Brain (organoid and tissue), 16 donors: ENCODE measurements at places on chromosomes 2 and 18.
A peak's percentile ranks its signal among the peaks of the same experiment; 100 is the strongest.

- DNase-seq: no peak
Observed at GRCh38 chr2:12081481-12082210, 335.2 kb downstream of the LPIN1 start.

- peak; percentile 72 for DNase-seq
Observed at GRCh38 chr2:24828238-24828996, 35.2 kb downstream of the CENPO start.

DNA sequence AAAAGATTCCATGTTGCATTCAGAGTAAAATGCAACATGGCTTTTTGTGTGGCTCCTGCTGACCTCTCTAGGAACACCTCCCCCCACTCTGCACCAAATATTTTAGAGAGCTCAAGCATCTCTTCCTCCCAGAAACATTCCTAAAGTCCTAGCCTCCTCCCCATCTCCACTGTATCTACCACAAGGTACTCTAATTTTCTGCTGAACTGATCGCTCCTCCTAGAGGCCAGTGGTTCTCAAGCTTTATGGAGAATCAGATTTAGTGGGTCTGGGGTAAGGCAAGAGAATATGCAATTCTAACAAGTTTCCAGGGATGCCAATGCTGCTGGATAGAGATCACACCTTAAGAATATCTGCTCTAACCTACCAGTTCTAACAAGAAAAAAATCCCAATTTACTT, 89.5 kb upstream of the HNRNPA3 start:
- DNase-seq: no peak

DNA sequence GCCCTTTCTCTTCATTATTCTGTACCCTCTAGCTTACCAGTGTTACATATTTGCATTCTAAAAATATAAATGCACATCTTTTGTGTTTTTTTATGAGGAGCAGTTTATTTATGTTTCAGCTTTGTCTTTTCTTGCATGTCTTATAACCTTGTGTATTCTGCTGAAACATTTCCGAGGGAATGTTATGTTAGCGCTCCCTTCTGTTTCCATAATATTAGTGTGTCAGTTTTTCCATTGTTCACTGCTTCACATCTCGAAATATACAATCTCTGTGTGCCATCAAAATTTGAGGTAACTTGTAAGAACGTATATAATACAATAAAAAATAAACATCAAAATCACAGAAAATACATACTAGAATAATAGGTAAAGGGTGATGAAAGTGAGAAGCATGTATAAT, 153.3 kb downstream of the PKP4 start:
- DNase-seq: no peak

DNA sequence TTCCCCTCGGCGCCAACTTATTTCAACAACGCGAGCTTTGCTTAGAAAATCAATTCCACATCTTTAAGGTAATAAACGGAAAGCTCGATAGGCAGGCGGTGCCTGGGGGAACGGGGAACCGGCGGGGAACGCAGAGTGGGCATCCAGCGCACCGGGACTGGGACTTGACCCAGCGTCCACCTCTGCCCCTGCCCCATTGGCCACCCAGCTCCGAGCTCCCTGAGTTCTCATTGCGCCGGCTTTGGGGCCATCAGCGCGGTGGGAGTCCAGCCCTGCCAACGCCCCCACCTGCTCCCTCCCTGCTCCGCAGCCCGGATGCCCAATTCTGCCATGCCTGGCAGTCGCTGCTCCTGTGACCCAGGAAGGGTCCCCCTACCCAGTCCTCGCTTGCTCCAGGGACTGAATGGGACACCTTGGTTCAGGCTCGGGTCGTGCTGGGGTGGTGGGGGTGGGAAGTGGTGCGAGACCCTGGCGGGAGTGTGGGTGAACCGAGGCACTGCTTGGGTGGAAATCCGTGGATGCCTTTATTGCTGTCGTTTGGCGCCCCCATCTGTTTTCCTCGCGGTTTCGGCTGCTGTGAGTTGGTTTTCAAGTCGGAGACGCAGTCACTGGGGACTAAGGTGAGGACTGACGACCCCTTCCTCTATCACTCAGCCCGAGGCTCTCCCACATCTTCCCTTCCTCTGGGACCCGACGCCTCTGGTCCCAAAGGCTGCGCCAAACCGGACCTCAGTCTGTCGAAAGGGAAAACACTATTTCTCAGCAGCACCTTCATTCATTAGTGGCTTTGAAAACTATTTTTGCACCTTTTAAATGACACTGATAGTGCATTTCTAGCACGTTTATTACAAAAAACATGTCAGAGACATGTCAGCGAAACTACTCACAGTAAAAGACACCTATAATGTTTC, 2.4 kb upstream of the EVX2 start:
- DNase-seq: peak; percentile 75

DNA sequence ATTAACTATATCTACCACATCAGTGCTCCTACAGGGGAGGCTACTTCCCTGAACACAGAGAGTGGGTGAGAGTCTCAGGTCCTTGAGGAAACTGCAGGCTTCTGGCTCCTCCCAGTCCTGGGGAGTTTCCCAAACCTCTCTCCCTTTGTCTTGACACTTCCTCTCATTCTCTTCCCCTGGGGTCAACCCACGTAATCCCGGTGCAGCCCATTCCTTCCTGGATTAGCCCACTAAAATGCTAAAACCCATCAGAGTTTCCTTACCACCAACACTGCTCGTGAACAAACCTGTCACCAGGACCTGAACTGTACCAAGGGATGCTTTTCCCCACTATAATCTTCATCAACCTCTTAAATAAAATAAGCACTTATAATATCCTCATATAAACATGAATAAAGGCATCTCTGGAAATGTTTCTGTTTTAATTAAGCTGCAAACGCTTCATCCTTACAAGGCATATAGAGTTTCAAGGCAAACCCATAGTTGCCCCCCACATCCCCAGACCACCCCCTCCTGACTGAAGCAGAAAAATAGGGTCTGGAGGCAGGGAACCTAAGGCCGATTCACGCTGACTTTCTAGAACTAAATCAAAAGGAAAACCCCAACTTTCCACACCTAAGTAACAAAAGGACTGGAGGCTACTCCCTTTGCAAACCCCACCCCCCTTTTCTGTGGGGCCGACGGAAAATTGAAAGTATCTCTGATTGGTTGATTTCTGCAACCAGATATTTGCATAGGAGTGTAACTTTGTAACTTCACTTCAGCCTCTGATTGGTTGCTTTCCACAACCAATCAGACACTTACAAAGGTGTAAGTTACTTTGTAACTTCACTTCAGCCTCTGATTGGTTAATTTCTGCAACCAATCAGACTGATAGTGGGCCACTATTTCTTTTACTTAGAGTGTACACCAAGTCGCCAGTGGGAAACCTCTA, 19.0 kb downstream of the TMSB10 start:
- peak; percentile 21 for DNase-seq

DNA sequence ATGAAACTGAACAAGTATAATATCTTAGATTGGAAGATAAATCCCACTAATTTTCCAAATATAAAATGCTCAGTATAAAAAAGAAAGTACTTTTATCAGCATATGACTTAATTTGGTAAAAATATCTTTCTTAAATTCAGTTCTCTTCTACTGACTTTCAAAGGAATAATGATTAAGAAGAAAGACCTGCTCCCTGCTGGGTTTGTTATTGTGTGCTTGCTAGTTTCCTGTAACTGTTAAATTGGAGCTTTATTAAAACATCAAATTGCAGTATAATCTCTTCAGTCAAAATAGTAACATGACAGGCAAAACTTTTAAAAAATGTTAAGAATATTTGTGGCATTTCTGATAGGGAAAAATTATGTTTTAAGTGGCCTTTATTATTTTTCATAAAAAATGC, 1317.4 kb upstream of the CDH2 start:
- DNase-seq: no peak

DNA sequence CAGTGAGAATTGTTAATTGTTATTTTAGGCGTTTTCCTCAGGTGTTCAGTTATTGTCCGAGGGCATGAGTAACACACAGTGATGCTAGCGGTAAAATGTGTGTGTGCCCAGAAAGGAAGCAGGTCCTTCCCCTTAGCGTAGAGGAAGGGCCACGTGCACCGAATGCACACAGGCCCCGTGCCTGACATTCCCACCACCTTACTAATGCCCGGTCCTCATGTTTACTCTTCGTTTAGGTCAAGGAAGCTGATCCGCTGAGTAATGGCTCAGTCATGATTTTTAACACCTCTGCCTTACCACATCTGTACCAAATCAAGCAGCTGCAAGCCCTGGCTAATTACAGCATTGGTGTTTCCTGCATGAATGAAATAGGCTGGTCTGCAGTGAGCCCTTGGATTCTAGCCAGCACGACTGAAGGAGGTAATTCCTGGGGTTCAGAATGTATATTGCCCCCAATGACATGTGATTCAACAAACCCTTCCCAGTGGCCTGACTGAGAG, 76.7 kb downstream of the MERTK start:
- no peak for DNase-seq

- no peak for DNase-seq
Observed at GRCh38 chr2:165624470-165624800, 154.9 kb downstream of the CSRNP3 start.

GRCh38 chr2:212427638-212428037, 111.0 kb downstream of the ERBB4 start:
- peak; percentile 44 for DNase-seq
